ENCODE measurements at places on chromosomes 5 and 9.

DNA sequence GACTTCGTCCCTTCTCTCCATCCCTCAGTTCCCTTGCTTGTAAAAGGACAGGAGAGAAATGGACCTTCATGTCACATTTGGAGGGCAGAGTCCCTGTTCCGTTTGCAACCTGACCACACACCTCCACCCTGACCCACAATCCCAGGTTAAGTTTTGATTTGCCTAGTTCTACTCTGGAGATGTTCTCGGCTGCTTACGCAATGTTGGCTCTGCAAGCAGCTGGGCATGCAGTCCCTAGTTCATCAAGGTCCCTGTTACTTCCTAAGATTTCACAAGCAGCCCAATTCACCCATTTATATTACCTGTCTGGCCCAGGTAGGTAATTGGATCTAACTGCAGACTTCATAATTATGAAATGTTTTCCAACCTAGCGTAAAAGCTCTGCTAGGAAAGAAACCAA, 28.8 kb downstream of the SLIT3 start:
- no peak for DNase-seq

DNA sequence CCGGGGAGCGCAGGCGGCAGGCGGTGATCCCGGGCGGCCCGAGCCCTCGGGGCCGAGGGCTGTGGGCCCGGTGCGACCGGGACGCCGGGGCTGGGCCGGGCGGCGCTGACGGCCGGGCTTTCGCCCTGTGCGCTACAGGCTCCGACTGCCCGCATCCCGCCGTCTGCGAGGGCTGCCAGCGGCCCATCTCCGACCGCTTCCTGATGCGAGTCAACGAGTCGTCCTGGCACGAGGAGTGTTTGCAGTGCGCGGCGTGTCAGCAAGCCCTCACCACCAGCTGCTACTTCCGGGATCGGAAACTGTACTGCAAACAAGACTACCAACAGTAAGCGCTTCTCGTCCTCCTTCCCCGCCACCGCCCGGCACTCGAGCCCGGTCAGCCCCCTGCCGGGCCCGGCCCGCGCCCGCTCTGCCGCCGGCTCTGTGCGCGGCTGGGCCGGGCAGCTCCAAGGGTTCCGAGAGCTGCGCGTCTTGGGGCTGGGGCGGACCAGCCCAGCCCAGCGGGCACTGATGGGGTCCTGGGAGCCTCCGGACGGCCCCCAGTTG, 1.6 kb downstream of the LMX1B start:
- DNase-seq: no peak

DNA sequence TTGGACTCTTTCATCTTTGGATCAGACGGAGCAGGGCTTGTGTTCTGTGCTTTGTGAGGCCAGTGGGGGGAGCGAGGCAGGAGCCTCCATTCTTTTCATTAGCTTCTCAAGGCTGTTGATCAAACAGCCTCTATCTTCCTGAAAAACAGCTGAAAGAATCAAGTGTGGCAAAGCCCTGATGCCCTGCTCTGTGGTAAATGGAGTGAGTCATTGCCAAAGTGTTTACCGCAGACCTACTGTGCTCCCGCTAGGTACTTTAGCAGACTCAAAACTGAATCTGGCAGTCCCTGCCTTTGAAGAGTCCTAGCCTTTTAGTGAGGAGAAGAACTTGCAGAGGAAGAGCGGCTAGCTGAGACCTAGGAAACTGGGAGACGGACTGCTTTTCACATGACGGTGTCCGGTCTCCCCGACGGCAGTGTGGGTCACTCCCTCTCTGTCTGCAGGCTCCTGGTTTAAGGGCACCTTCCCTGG, 3.3 kb downstream of the ANKRD33B start:
- no peak for DNase-seq

DNA sequence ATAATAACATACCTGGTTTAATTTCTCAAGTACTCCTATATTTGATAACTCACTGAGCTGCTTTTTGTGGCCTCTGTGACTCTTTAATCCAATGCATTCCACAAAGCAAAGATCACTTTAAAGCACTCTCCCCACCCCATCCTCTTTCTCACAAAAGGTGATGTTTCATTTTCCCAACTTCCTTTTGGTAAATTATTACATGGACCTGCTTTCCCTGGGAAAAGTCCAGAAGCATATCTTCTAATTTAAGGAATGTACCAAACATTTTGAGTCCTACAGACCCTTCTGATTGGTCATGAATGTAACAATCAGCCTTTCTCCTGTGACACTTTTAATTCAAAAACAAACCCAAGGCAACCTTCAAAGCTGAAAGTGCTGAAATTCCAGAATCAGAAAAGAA, 71.1 kb downstream of the MLLT3 start:
- no peak for DNase-seq

DNA sequence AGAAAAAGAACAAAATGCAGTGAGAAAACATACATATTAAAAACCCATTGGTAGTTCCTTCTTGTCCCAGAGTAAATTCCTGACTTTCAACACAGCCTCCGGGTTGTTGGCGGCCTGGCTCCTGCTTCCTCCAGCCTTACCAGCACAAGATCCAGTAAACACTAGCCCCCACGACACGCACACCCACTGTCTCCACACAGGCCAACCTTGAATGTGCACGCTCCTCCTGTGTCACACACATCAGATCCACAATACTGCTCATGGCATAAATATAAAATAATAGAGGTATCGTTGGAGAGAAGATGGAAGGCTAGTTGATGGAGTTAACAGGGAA, 2.5 kb upstream of the SLC31A2 start:
- DNase-seq: no peak

DNA sequence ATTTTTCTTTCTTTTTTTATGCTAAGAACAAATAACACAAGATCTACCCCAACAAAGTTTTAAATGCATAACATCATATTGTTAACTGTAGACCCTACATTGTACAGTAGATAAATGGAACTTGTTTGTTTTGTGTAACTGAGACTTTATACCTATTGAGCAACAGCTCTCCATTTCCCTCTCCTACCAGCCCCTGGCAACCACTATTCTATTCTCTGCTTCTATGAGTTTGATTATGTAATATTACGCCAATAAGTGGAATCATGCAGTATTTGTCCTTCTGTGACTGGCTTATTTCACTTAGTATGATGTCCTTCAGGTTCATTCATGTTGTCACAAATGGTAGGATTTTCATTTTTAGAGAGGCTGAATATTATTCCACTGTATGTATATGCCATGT, 308.2 kb upstream of the PRR16 start:
- DNase-seq: no peak

DNA sequence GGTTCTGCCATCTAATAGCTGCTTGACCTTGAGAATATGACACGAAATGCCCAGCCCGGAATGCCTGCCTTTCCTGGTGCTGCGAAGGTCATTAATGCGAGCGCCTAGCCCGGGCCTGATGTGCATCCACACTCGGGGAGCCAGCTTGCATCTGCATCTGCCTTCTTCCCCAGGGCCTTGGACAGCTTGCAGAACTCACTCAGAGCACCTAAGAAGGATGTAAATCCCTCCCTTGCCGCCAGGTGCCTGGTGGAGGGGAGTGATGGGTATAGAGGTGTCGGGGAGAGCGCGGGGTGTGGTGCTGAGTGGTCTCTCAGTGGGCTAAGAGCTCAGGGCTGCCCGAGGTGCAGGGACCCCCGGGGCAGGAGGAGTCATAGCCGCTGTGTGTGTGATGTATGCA, 127.2 kb downstream of the MRPL36 start:
- DNase-seq: no peak

- DNase-seq: no peak
Measured at GRCh38 chr9:75881761-75882160, 8.7 kb upstream of the PCSK5 start.

GRCh38 chr5:31251032-31251431, 57.5 kb downstream of the CDH6 start:
- DNase-seq: no peak

DNA sequence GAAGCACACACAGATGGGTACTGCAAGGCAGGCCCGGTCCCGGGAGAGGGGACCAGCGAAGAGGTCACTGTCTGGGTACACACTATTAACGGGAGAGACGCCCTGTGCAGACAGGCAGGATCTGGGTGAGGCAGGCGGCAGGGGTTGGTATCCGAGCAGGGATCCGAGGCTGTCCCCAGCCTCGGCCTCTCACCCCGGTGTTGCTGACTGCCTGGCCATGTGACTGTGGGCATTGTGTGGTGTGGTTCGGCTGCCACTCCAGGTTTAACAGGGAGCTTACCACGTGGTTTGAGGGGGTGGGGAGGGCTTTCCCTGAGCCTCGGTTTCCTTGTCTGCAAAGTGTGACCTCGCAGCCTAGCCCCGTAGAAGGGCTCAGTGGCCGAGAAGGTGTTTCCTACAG, 11.1 kb upstream of the RALGDS start:
- no peak for DNase-seq

- DNase-seq: no peak
Measured at GRCh38 chr5:135040333-135041144, 6.5 kb upstream of the PITX1 start.

- no peak for DNase-seq
Measured at GRCh38 chr9:90684106-90684505, 41.5 kb upstream of the DIRAS2 start.

DNA sequence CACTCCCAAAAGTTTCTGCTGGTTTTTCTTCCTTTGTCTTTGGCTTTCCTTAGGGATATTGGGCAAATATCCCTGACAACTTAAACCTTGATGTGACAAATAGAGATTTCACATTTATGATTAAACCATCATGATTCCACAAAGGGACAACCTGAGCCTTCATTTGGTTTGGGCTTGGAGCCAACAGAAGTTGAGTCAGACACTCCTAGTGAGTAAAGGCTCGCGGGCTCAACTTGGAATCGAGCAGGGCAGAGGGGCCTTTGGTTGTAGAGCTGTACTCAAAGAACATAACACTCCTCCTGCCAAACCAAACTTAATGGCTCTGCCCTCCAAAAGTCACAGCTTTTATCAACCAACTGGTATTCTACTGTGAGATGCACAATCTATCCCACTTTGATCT, 290.2 kb upstream of the MAP3K1 start:
- DNase-seq: no peak

GRCh38 chr5:131536211-131536826, 98.7 kb downstream of the RAPGEF6 start:
- DNase-seq: no peak

- DNase-seq: no peak
Measured at GRCh38 chr5:60806591-60807243, 37.4 kb downstream of the ELOVL7 start.

- no peak for DNase-seq
Measured at GRCh38 chr9:127983847-127984289, 3.1 kb upstream of the EEIG1 start.

DNA sequence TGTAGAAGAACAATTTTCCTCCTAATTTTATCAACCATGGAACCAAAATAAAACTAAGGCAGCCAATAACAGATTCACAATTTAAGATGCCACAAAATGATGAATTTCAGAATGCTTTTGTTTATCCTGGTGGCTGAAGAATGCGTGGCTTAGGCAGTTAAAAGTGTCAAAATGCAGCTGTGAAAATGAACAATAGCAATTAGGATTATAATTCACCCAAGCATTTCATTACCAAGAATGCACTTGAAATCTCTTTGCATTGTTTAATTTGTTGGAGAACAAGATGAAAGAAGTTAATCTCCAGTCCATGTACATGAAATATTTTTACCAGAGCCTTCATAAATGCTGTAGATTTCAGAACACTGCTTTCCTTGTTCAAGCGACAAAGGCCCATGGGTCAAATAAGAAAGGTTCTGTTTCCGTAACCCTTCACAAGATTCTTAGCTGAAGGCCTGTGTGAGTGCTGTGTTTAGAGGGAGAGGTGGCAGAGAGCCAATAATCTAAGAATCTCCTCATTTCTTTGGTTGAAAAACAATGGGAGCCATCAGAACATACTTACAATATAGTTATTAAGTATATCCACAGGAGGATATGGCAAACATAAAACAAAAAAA, 39.3 kb downstream of the CLINT1 start:
- no peak for DNase-seq

DNA sequence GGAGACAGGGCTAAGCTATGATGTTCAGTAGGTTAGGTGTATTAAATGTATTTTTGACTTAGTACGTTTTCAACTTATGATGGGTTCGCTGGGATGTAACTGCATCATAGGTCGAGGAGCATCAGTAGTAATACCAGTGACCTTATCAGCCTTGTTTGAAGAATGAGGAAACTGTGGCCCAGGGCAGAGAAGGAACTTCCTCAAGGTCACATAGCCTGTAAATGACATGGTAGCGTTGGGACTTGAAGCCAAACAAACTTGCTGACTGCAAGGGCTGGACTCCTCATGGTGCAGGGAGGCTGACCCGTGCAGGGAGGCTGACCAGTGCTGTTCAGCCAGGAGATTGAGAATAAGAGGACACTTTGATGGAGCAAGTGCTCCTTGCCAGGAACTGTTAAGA, 21.3 kb upstream of the PTPN3 start:
- no peak for DNase-seq

DNA sequence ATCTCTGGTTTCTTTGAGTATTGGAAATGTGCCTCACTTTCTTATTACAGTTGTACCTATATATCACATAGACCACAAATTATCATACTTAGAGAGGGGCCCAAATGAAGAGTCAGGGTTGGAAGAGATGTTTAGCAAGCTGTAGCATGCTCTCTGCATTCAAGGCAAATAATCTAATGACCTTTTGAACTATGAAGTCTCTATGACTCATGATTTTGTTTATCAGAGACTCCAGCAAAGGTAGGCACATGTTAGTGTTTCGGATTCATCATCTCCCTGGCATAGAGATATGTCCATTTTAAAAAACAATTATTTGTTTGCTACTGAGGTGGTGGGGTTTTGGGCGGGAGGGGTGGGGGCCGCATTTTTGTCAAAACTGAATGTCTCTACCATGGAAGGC, 2000.1 kb downstream of the EFNA5 start:
- DNase-seq: no peak

GRCh38 chr5:1824109-1824821, 23.1 kb downstream of the NDUFS6 start:
- DNase-seq: no peak

DNA sequence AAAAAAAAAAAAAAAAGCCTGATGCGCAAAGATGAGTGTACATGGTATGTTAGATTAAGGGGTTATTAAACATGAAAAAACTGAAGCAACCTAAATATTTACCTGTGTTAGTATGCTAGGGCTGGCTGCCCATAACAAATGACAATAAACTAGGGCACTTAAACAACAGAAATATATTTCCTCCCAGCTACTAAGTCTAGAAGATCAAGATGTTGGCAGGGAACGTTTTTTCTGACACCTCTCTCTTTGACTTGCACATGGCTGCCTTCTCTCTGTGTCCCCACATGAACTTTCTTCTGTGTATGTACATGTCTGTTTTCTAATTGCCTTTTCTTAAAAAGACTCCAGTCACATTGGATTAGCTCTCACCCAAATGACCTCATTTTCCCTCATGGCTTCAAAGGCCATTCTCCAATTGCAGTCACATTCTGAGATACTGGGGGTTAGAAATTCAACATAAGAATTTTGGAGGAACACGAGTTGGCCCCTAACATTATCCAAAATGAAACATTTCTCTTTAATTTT, 694.5 kb downstream of the CDH9 start:
- DNase-seq: no peak

DNA sequence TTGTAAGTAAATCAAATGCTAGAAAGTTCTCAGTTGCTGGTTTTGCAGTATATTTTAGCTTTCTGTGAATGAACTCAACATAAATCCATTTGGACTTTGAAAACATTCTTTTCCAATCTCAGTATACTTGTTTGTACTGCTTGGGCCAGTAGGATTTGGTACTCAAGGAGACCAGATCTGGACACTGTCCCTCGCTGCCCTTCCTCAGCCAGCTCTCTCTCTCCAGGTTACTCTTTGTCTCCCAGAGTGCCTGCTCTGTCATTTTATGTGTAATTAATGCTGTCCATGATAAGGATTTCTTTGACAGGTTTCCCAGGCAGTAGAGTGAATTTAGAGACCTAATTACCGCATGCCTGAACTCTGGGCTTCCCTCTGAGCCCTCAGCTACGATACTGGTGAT, 344.6 kb upstream of the SGCD start:
- no peak for DNase-seq

All from stimulated activated CD8-positive, alpha-beta memory T cell treated with anti-CD3 and anti-CD28 coated beads, Interleukin-4, amount 100 ng/mL, for 1 hour (primary cell).